ENCODE measurements at places on chromosomes 6 and 20.

GRCh38 chr6:62288562-62288961 lies 2.5 kb upstream of the KHDRBS2 start:
- DNase-seq: no peak

GRCh38 chr6:38336922-38337321 lies 302.8 kb downstream of the BTBD9 start:
- DNase-seq: no peak

DNA sequence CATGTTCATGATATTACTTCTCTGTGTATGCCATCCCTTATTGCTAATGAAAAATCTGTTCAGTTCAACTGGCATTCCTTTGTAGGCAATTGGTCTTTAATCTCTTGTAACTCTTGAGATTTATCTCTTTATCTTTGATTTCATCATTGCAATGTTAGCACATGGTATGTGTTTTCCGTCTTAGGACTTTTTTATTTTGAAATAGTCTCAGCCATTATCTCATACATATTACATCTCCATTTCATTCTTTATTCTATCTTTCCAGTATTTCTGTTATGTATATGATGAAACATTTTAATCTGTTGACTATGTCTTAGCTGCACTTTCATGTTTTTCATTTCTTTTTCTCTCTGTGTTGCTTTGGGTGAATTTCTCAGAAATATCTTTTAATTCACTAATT lies 58.1 kb downstream of the VSTM2L start:
- DNase-seq: no peak

GRCh38 chr6:158793432-158793831 lies 25.7 kb downstream of the EZR start:
- no peak for DNase-seq

DNA sequence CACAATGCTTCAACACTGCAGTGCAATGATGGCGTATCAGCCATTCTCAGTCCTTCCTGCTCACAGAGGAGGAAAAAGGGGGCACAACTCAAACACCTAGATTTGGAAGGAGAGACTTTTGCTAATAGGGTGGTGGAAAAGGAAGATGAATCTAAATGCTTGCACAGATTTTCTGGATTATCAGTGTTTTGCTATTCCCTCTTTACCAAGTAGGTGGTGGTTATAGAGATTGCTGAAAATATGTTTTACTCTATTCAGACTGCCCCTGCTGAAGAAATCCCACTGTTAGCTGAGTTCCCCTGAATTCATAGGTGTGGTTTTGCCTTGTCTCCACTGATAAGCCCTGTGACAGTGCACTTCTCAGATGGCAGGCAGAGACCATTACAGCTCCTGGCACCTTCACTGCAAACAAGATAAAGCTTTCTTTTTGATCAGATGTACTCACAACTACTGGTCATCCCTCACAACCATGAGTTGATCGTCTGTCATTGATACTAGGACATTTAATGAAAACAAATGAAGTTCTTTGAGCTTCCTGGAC lies 311.4 kb downstream of the KIF16B start:
- no peak for DNase-seq

DNA sequence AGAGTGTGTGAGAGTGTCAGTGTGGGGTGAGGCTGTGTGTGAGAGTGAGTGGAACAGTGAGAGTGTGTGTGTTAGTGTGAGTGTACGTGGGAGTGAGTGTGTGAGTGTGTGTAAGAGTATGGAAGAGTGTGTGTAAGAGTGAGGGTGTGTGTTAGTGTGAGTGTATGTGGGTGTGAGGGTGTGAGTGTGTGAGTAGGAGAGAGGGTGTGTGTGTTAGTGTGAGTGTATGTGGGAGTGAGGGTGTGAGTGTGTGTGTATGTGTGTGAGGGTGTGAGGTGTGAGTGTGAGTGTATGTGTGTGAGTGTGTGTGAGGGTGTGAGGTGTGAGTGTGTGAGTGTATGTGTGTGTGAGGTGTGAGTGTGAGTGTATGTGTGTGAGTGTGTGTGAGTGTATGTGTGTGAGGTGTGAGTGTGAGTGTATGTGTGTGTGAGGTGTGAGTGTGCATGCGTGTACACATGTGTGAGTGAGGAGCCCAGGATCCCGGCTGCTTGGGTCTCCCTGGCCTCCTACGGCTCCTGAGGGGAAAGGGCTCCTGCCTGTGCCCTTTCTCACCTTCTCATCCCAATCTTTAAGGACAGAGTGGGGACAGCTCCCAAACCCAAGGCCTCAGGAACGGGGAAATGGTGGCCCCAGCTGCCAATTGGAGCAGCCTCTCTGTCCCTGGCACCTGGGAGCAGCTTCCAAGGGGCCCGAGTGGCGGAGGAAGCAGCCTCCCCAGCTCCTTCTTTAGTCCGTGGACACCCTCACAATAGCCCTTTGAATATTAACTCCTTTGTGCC lies 100.2 kb downstream of the PSMB1 start:
- no peak for DNase-seq

DNA sequence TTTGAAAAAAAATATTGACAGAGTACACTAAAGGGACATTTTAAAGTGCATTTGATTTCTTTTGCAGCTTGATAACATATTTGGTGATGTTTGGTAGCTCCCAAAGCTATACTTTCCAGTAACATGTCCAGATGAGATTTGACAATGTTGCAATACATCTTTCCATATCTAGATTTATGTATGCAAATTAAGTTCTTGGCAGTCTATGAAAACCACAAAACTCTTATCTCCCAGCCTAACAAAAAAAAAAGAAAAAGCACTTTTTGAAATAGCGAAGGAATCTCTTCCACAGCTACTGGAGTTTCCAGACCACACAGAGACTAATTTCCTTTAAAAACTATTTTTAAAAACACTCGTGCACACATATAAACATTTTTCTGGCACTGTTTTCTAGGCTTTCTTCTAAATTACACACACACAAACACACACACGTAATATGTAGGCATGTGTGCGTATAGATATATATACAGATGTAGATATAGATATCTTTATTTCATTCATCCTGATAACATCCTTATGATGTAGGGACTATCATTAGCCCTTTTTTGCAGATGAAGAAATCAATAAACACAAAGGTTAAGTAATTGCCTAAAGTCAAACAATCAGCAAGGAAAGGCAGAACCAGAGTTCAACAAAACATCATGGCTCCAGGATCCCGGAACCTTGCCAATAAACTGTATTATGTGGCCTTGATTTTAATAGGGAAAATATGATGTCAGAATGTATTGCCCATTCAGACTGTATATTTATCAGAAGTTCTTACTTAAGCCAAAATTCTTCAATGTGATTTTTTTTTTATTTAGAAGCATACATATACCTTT lies 93.3 kb downstream of the ADGRB3 start:
- no peak for DNase-seq

DNA sequence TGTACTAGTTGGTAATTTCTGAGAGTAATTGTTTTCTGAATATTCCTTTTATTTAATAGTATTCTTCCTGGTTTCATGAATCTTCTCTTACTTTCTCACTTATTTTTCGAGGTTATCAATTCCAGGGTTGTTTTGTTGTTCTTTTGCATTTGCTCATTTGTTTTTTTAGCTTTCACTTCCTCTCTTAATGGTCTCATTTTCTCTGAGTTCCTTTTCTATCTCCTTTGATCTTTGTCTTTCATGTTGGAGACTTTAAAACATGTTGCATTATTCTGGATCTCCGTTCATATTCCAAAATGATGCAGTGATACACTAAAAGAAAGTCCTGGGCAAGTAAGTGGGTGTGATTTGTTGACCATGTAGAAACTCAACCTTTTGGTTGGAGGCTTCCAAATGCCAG lies 345.3 kb upstream of the SLC35B3 start:
- DNase-seq: no peak
